ENCODE measurements at places on chromosomes 6 and 20.

DNA sequence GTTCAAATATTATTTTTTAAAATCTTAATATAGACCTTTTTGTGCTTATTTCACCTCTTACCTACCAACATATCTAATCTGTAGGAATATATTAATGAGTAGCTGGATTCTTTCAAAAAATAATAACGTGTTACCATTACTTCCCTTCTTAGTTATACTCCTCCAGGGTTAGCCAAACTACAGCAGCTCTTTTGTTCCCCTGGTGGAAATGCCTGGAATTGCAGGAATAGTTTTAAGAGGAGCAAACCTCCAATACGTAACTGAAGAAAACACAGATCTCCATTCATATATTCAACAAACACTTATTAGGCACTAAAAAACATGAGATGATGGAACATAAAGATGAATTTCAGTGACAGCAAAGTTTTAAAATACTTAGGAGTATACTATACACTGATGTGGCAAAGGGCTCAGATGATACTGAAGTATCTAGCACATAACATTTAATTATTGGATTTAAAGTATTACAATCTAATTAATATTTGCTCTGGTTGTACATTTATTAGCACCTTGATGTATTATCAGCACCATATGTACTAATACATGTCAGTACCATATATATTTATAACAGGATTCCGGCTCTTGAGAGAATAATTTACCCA lies 78.3 kb downstream of the TBX18 start:
- no peak for DNase-seq

DNA sequence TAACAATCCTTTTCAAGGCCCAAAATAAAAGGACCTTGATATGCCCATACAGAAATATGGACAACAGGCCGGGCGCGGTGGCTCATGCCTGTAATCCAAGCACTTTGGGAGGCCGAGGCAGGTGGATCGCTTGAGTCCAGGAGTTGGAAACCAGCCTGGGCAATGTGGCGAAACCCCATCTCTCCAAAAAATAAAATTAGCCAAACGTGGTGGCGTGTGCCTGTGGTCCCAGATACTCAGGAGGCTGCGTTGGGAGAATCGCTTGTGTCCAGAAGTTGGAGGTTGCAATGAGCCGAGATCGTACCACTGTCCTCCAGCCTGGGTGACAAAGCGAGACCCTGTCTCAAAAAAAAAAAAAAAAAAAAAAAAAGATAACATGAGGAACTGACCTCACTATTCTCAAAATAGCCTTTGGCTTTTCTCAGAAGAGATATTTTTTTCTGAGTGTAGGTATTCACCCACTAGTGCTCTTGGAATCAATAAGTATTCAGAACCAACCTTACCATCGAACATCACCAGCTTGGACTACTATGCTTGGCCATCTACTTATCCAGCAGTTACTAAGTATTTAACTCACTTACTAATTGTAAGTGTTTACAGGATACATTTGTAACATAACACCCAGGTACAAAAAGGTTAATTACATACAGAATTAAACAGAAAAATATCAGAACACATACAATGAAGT lies 99.2 kb downstream of the OR2B2 start:
- no peak for DNase-seq

DNA sequence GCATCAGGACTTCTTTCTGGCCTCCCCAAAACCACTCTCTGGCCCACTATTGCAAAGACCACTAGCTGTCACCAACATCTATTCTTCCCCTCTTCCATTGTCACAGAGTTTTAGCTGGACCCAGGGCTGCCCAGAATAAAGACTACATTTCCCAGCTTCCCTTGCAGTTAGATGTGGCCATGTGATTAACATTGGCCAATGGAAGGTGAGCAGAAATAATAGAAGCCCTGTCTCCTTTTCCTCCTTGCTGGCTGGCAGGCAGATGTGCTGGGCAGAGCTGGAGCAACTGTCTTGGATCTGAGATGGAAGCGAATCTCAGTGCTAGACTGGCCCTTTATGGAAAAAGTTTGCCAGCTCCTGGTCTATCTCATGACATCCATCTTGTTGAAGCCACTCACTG lies 97.0 kb downstream of the KCNB1 start:
- DNase-seq, result no peak

- DNase-seq, result no peak
These were observed 590 bp upstream of the MAP1LC3A start for GRCh38 chr20:34557936-34558319.

All from heart right ventricle (tissue), 16 donors.